ENCODE measurements at places on chromosomes 11 and 22.

DNA sequence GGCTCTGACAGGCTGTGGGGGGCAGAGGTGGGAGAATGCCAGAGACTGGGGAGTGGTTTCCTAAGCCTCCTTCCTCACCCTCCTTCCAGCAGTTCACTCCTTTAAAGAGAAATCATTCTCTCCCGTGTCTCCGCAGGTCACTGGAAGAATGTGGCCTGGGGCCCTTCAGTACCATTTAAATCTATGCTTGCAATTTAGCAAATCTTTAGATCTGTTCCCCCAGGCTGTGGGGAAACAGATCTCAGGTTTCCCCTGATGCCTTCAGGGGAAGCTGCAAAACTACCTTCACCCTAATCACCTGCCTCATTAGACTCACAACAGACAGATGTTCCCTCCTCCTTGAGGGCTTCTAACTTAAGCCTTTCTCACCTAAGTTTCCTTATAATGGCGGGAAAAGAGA, 55.3 kb downstream of the KIRREL3 start:
- no peak for DNase-seq

GRCh38 chr22:16789860-16790493, 35.2 kb downstream of the XKR3 start:
- no peak for DNase-seq

GRCh38 chr11:50178737-50179136, 146.1 kb downstream of the OR4C45 start:
- DNase-seq, result no peak

DNA sequence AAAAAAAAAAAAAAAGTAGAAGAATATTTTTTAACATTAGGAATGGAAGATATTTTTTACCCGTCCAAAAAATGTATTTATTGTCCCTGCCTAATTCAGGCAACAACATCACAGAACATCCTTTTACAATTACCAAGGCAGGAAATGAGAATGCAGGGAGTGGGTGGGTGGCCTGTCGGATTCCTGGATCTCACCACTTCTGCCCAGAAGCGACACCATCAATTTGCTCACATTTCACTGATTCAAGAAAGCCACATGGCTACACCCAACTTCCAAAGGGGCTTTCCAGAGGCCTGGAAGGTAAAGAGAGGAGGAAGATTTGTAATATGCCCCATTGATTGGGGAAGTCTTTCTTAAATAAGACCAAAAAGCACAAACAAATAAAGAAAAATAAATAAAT, 93.8 kb upstream of the CLPB start:
- no peak for DNase-seq

- no peak for DNase-seq
Observed at GRCh38 chr11:95939091-95939490, 15.2 kb upstream of the MTMR2 start.

DNA sequence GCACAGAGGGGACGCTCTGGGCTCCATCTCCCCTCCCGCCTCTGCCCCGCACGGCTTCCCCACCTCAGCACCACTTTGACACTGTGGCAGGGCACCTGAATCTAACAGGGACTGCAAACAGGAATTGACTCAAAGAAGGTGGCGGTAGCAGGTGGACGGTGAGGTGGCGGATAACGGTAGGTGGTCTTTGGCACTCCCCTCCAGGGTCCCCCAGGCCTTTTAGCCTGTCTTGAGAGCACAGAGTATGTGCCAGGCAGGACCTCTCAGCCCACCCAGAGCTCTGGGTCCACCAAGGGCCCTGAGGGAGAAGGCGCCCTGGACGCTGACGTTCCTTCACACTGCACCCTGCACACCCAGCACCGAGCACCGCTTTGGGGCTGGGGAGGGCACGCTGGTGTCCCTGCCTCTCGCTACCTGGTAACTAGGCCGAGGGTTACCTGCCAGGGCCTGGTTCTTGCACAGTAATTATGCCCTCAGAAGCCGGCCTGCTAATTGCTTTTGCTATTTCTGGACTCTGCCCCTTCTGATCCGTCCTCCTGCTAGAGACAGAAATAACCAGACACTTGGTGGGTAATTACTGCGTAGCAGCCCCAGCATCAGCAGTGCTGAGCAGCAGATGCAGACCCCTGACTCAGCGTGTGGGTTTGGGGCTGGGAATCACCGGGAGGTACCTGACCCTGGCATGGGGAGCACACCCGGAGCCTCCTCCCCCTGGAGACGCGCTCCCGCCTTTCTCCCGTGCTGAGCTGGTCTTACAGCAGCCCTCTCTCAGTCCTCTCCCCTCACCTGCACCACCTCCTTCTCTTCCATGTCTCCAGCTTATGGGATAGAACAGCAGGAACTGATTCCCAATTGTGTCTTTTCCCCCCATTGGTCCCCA, 103.3 kb upstream of the B3GAT1 start:
- DNase-seq, result no peak

DNA sequence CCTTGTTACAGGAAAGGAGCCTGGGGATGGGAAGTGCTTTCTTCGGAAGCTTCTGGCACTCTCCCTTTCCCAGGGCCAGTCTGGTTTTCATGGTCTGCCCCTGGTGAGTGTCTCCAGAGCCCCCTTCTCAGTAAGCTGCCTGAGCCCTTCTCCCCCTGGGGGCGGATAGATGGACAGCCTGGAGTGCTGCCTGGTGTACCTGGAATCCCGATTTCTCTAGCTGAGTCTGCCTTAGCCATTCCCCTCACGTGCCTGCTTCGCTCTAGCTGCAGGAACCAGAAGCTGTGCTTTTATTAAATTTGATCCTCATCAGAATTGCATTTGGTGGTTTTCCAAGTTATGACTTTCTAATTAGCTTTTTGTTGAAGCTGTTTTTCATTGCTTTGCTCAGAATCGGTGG, 152.9 kb upstream of the NAV2 start:
- no peak for DNase-seq

DNA sequence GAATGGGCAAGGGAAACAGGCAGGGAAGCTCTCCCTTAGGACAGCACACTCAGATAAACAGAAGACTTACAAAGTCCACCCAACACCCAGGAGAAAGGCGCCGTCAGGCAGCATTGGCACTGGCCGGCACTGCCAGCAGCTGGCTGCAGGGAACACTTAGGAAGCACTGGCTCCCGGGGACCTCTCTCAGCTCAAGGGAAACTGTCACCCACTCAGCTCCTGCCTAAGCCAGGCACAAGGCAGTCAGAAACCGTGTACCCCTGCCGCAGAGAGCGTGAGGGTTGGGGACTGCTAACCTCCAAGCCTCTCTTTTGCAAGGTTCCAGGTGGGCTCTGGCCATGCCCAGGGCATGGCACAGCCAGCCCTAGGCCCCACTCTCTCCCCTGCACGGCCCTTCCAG, 64.7 kb downstream of the DGCR2 start:
- no peak for DNase-seq

- no peak for DNase-seq
Observed at GRCh38 chr11:7545611-7546010, 31.8 kb downstream of the PPFIBP2 start.

GRCh38 chr11:26557666-26558065, 14.4 kb downstream of the MUC15 start:
- no peak for DNase-seq

DNA sequence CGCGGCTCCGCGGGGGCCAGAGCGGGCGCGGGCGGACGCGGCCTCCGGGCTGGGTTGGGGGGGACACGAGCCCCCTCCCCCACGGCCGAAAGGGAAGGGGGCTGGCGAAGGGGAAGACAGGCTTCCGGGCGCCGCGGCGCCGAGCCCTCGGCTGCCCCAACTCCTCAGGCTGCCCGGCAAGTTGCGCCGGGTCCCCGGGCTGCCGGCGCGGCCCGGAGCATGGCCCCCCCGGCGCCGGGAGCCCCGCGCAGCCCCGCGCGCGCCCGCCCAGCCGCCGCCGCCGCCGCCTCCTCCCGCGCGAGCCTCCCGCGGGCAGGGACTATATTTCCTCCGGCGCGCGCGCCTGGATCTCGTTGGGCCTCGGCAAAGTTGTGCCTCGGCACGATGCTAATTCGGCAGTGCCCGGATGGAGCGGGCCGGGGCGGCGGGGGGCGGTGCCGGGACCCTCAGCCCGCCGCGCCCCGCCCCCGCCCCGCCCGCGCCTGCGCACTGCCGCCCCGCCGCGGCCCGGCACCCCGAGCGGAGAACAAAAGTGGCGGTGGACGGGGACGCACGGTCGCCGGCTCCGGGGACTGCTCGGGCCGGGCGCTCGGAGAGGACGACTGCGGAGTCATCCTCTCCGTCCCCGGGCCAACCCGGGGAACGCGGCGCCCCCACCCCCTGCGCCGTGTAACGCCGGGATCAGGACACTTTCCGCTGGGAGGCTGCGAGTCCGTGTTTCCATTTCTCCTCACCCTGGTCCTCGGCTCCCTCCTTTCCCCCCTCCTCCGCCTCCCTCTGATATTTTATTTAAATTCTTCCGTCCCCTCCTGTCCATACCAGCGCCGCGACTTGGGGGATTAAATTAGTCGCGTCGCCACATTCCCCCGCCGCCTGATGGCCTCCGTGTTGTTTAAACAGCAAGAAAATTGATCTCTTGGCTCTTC, at the start of gene PHF21B:
Gene PHF21B, minus strand, starts transcription at position 400 of the 926 bp plus-strand sequence. CDS start 456 bp downstream, outside the sequence.
- no peak for DNase-seq

DNA sequence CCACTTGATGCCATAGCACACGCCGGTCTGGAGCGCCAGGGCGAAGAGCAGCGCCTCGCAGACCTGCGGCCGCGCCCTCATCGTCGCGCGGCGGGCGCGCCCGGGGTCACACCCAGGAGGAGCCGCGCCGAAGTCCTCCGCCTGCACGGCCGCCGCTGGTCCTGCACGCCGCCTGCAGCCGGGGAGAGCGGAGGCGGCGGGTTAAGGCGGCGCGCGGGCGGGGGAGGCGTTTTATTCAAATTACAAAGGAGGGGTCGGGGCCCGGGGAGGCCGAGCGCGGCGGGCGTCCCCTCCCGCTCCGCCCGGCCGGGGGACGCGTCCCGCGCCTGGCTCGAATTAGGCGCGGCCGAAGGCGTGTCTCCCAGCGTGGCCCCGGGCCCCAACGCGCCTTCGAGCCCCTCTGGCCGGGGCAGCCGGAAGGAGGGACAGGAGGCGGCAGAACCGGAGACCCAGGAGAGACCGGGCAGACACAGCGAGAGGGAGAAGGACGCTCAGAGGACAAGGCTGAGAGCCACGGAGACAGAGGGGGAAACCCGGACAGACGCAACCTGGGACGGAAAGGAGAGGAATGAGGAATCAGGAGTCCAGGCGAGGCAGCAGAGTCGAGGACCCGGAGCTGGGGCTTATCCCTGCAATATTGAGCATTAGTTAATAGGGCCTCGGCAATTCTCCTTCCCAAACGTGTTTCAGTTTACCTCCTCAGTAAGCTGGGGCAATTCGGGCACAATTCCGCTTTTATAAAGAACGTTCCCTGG, at the start of gene WNT11:
Gene WNT11, minus strand, starts transcription at position 176 of the 755 bp plus-strand sequence. Its CDS starts 95 bp downstream, at position 81.
- no peak for DNase-seq

DNA sequence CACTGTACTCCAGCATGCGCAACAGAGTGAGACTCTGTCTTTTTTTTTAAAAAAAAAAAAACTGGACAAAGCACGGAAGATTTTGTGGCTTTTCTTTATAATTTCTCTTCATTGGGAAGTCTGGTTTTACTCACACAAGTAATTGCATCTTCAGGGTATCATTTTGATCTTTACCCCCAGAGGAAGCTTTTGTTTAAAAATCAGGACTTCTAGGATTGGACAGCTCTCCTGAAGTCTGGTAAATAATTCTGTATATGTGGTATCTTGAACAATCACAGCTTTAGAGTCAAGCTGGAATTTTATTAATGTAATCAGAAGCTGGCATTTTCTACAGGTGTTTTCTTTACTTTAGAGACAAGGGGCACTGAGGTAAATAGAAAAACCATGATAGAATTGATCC, 208.1 kb upstream of the NARS2 start:
- DNase-seq, result no peak

DNA sequence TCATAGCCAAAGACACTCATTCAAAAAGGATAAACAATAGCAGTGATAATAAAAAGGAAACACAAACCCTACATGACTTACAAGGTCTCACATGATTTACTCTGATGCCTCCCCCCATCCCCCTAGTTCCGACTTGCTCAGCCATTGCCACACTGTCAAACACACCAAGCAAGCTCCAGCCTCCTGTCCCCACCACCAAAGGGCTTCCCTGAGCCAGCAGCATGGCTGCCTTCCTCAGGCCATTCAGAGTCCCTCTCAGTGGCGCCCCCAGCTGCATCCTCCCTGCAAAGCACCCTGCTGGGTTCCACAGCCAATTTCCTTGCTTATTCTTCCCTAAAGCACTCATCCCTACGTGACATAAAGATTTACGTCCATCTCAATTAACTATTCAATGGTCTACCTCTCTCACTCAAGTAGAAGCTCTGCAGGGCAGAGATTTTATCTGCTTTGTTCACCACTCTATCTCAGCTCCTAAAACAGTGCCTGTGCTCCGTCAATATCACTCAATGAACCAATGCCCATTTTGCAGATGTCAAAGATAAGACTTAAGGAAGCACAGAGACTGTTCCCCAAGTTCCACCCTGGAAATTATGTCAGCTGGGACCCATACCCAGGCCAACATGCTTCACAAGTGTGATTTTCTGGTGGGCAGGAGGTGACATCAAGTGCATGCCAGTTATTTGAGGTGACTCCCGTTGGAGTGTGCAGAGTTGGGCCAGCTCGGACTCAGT, 106.9 kb downstream of the SYN3 start:
- no peak for DNase-seq

DNA sequence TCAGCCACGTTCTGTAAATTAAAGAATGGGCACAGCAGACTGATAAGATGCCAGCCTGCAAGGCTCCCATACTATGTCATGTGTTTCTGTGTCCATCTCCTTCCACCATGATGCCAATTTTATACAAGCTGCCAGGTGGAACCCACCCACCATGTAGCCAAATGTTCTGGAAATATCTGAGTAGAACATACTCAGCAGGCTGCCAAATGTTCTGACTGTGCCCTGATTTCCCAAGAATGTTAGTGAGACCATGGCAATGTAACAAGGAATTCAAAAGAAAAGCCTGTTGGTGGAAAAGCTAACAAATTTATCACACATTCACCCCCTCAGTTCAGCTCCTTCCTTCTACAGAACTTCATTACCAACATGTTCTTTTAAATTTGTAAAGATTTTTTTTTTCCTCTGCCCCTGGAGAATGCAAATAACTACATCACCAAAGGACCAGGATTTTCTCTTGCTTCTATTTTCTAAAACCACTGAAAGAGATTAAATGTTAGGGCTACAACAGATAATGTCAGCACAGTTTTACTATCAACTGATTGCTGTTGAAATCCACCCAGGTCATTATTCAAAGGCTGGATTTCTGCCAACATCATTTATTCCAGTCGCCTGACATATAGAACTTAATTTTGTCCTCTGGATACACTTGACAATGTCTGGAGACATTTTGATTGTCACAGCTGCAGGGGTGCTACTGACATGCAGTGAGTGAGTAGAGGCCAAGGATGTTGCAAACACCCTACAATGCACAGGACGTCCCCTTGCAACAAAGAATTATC, 3.1 kb downstream of the DMC1 start:
- no peak for DNase-seq

DNA sequence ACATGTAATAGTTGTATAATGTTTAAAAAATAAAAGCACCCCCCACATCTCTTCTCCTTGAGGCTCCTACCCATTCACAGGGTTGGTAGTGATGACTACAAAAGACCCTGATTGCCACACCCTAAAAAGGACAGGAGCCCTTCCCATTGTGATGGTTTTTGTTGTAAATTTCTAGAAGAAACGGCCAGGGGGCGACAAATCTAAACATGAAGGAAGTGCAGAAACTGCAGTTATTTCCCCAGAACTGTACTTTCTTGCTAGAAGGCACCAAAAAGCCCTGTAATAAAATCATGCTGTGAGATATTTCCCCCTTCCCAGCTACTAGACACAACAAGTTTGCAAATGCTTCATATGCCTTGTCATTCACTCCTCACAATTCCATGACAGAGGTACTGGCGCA, 10.8 kb downstream of the PRR5L start:
- DNase-seq, result no peak

All from esophagus squamous epithelium (tissue), 5 donors.